GM12865 (cell line): ENCODE measurements at places on chromosomes 6 and 20.
A peak's percentile ranks its signal among the peaks of the same experiment; 100 is the strongest.

DNA sequence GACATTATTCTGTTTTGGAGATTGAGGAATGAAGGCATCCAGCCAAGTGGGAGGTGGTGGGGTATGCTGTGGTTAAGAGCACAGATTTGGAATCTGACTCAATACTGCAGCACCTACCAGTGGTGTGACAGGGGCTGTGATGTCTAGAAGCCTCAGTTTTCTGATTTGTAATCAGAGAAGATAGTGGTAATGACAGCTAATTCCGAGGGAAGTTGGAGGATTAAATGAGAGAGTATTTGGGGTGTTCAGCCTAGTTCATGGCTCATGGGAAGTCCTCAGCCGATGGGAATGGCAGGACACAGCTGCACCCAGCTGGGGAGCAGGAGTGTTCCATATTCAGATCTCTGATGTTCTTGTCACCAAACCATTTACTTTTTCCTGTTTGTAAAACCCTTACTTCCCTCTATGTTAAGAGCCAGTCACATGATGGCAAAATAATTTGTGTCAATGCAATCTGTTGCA, 9.3 kb downstream of the SLC9A8 start:
- DNase-seq = no peak

DNA sequence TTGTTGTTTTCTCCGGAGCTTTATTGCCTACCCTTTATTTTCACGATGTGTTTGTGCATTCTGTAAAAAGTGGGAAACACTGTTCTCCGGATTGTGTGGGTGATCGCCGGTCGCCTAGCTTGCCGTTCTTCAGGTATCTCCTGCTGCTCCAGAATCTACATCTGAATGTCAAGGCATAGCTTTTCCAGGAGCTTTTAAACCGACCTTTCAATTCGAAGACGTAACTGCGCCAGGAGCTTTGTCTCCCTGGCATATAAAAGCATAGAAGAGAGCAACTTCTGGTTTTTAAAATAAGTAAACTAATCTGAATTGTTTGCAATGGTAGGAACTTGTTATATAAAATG, 96.0 kb downstream of the HFE start:
- DNase-seq = no peak

- no peak for DNase-seq
Observed at GRCh38 chr20:48197066-48197465, 411.8 kb upstream of the SULF2 start.

GRCh38 chr6:134778431-134778830, 171.5 kb downstream of the ALDH8A1 start:
- no peak for DNase-seq

- no peak for DNase-seq
Observed at GRCh38 chr6:118635909-118636735, 15.3 kb downstream of the CEP85L start.

DNA sequence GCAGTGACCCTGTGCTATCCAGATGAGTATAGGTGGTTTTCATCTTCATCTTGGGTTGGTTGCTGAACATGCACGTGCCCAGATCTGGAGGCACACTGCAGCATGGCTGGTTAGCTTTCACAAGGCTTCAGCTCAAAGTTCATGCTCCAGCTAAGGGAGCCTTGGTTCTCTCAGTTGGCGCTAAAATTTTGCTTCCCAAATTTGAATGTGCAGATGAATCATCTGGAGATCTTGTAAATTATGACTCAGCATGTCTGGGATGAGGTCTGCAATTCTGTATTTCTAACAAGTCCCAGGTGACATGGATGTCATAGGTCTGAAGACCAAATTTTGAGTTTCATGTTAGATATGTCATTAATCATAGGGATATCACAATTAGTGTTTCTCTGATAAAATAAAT, 230.8 kb downstream of the FOXA2 start:
- no peak for DNase-seq

DNA sequence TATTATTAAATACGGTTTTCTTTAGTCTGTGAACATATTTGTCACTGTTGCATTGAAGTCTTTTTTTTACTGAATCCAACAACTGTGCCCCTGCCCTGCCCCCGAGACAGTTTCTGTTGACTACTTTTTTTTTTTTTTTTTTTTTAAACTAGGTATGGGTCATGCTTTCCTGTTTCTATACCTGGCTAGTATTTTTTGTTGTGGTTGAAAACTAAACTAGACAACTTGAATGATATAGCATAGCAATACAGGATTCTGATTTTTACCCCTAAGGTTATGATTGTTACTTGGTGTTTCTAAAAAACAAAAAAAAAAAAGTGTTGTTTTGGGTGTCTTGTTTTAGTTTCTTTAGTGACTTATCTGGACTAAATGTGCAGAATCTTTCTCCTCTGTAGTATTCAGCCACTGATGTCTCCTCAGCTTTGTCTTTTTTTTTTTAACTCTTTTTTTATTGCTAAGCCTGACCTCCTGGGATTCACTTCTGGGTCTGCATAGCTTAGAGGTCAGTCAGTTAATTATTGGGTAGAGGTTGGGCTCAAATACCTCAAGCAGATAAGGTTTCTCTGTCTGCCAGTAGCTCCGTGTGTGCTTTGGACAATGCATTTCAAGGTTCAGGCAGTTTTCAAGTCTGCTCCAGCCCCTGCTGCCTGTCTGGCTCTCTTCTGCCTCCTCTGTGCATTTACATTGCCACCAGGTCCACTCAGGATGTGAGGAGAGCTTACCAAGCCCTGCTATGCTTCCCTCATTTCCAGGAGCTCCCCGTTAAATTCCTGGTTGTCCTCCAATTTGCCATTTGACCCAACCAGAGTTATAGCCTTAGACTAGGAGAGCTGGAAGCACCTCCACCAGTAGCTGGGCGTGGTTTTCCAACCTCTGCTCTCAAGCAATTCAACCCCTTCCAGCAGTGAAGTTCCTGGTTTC, 91.4 kb downstream of the SYNDIG1 start:
- DNase-seq = no peak

- DNase-seq = no peak
Observed at GRCh38 chr6:39816747-39817146, 24.6 kb downstream of the DAAM2 start.

DNA sequence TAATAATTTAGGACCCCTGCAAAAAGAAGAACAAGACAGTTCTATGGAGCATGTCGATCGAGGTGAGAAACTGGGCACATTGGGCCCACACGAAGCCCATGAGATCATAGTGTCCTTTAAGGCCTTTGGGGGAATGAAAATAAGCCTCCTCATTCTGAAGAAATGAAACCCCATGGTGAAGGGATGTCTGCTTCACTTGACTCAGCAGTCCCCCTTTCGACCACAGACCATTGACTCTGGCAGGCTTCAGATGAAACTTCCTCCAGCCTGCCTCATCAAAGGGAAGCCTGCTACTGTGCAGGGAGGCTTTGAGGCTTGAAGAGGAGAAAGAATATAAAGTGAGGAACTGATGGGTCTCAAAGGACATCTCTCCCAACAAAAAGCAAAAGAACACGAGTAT, 144.2 kb upstream of the FBXL4 start:
- DNase-seq = peak; percentile 75

- no peak for DNase-seq
Observed at GRCh38 chr20:63043348-63044203, 36.8 kb upstream of the BHLHE23 start.

DNA sequence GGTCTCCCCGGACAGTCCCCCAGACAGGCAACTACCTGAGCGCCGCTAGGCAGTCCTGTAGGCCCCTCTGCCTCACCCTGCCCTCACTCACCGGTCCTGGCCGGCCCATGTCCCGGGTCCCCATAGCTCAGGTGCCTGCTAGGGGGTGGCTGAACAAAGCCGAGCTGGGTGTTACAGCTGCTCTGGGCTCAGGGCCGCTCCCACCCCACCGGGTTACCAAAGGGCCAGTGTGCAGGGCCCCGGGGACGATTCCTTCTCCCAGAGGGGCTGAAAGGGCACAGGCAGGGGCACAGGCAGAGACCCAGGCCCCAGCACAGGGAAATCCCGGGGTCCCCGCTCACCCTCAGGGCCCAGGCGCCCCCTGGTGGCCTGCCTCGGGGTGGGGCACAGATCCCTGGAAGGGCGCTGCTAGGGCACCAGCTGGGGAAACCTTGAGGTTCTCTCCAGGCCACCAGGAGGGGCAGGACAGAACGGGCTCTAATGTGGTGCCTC, 118.4 kb downstream of the GRM4 start:
- peak; percentile 49 for DNase-seq

DNA sequence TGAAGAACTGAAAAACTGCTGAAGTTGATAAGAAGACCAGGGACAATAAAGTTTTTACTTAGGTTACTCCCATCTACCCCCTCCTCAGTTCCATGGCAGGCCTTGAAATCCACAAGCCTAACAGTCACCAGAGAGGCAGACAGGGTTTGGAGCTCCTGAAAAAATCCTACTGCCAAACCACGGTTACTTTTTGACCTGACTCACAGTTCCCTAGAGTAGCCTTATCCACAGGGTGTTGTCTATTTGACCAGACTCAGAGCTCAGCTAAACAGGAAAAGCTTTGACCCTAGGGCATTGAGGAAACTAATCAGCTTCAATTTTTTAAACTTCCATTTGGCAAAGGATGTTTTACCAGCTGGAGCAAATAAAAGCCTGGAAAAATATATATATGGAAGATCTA, 257.7 kb upstream of the NT5E start:
- DNase-seq = no peak

DNA sequence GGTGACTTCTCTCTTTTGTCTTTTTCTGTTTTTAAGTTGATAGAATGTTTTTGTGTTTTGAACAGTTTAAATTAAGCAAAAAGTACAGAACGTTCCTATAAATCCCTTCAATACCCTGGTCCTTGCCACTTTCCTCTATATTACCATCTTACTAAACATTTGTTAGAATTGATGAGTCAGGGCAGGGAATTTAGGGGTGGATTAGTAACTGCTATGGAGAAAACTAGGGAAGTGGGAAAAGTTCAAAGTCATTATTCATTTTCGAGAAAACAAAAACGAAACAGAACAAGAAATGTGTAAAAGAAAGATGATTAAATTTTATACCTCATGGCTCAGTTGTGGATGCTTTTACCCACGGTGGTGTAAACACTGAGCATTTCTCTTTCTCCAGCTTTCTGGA, 240.4 kb upstream of the SULF2 start:
- DNase-seq = no peak

DNA sequence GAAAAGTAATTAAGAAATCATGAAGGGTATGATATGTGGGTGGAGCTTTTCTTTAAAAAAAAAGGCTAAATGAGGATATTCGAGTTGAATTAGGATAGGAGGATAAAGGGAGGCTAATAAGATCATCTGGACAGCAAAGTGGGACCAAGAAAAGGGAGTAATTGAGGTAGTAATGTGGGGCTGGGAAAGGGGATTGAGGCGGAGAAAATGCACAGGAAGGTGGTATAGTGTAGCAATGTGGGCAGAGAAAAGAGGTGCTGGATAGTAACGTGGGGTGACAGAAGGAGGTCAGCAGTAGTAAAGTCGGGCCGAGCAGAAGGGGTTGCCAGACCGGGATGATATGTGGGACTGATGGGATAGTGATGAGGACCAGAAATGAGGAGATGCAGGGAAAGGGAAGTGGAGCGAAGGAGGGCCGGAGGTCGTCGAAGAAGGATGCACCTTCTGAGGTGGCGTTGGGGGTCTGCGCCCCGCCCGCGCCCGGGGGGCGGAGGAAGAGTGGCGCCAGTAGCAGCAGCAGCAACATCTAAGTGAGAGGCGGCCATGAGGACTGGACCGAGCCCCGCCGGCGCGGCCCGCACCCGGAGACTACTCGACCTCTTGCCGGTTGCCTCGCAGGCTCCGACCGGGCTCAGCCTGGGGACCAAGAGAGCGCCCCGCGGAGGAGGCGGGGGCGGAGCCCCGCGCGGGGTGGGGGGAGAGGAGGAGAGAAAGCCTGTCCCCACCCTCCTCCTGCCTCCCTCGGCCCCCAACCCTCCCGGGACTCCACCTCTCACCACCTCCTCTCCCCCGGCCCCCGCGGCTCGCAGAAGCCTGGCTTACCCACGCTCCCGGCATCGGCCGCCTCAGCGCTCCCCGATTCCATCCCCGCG, 887 bp downstream of the GABBR1 start:
- DNase-seq = no peak

GRCh38 chr6:74420221-74420620, 724.2 kb downstream of the CD109 start:
- no peak for DNase-seq

- DNase-seq = no peak
Observed at GRCh38 chr6:39950125-39950720, 16.0 kb upstream of the MOCS1 start.

GRCh38 chr20:50837532-50838321, 42.9 kb downstream of the BCAS4 start:
- DNase-seq = peak; percentile 84

DNA sequence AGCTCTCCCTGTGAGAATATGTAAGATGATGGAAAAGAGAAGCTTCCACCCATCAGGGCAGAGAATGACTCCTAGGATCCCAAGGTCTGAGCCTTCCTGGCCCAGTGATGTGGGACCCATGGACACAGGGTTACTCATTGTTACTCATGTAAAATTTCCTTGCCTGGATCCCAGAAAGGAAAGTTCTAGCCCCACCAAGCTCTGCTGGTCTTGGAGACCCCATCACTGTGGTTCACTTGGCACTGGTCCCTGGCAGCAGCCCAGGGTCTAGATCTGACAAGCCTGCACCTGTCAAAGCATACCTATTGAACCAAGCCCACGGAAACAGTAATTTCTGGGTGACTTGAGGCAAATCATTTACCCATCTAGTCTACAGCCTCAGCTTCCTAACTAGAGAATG, 22.1 kb downstream of the MDGA1 start:
- DNase-seq = no peak

- DNase-seq = no peak
Observed at GRCh38 chr20:54692168-54692887, 216.9 kb downstream of the DOK5 start.

- no peak for DNase-seq
Observed at GRCh38 chr20:22004946-22005345, 299.5 kb downstream of the PAX1 start.

DNA sequence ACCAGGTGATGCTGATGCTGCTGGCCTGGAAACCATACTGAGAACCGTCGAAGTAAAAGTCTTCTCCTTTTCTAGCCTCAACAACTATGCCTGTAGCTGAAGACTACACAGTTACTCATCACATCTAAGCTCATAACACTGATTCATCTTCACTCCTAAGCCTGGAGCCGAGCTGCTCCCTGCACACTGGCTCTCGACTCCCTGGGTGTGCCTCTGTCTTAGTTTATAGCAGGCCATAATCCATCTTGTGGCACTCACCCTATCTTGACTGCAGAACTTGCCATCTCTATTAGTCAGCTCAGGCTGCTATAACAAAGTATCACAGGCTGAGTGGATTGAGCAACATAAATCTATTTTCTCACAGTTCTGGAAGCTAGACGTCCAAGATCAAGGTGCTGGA, 191.0 kb downstream of the UNC5CL start:
- DNase-seq = no peak

GRCh38 chr6:16398587-16398986, 160.2 kb downstream of the GMPR start:
- no peak for DNase-seq

DNA sequence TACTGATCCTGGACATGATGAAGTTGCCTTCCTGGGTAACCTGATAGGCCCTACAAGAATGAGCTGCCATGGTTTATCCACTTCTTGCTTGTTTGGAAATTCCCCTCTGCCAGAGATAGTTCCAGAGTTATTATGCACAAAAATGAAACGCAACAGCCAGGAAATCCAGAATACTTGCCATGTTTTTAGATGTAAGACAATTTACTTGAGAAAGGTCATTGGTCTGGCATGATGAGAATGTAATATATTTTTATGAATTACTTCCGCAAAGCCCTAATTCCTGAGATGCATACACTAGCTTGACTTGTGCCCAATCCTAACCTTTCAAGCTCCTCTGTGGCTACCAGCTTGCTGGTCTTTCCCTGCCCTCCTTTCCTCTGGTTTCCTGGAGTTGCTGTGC, 27.9 kb upstream of the NT5E start:
- no peak for DNase-seq
